ENCODE measurements at places on chromosomes 3 and 15.

DNA sequence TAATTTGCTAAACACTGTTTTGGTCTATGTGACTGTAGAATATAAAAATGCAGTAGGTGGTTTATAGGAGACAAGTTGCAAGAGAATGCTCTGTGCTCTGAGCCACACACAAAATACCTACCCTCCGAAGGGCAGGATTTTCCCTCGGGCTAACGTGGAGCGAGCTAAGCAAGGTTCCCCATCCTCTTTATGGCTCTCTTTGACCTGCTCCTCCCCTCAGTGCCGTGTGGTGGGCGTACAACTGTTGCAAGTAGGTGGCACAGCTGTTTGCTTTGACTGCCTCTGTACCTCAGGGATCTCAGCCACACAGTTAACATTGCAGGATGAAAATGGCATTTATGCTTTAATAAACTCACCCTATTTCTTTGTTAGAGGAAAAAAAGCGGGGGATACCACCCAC is 339.1 kb downstream of the SATB1 start:
- H3K27ac ChIP-seq, result no peak overlapping the region
- H3K4me3 ChIP-seq, result no peak overlapping the region
- no peaks in the 10 kb centered on the region for H3K36me3 ChIP-seq
- H3K27me3 ChIP-seq, result no peaks in the 10 kb centered on the region

GRCh38 chr3:143119974-143120715 is 574 bp downstream of the CHST2 start:
- no peaks in the 10 kb centered on the region for H3K36me3 ChIP-seq
- H3K4me3 ChIP-seq, result no peak overlapping the region
- DNase-seq, result peak; percentile 43
- H3K27me3 ChIP-seq, result no peaks in the 10 kb centered on the region
- peaks cover 27% of the 10 kb centered on the region for H3K4me1 ChIP-seq
- H3K27ac ChIP-seq, result peak overlapping the region; percentile 14

DNA sequence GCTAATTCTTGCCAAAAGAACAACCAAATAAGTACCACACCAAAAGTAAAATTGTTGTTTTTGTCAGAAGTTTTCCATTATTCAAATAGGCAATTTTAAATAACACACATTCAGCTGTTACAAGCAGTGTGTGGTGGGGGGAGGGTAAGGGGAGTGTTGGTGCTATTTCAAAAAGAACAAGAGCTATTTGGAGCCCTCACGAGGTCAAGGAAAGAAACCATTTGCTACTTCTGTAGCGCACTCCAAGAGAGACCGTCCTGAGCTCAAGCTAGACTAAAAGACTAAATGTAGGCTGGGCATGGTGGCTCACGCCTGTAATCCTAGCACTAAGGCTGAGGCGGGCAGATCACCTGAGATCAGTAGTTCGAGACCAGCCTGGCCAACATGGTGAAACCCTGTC is 21.2 kb upstream of the IGF2BP2 start:
- H3K4me1 ChIP-seq, result no peaks in the 10 kb centered on the region
- H3K36me3 ChIP-seq, result no peaks in the 10 kb centered on the region

- H3K36me3 ChIP-seq, result peaks cover 39% of the 10 kb centered on the region
- peaks cover 35% of the 10 kb centered on the region for H3K4me1 ChIP-seq
- H3K27ac ChIP-seq, result peak overlapping the region; percentile 85
- peak overlapping the region; percentile 88 for H3K4me3 ChIP-seq
Observed at GRCh38 chr3:69197922-69198530, 75.6 kb upstream of the LMOD3 start.

- H3K4me3 ChIP-seq, result no peak overlapping the region
- no peak overlapping the region for H3K27ac ChIP-seq
- no peaks in the 10 kb centered on the region for H3K4me1 ChIP-seq
Observed at GRCh38 chr3:65671004-65671403, 367.7 kb downstream of the MAGI1 start.

DNA sequence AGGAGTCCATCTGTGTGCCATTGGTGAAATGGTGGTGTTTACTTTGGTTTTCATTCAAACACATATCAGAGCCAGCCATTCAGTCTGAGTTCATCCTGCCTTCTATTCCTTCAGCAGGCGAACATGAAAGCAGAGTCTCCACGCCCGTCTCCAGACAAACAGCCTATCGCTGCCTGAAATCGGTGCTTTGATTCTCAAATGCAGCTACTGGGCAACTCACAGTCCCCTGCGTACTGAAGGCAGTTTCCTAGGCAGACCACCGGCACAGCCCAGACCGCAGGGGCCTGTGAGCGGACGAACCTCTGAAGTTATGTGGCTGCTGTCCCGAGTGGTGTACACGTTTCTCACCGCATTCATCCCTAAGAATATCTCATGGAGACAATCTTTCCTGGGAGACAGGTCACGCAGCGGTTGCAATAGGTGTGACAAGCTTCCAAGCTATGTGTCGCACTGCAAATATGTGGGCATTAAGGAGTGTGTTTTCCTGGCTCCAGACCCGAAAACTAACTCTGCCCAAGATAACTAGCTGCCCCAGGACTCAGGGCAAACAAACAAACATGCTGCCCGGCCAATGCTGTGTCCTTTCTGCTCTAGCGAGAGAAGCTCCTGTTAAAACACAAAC is 16.9 kb upstream of the RYR3 start:
- H3K4me1 ChIP-seq, result no peaks in the 10 kb centered on the region
- H3K4me3 ChIP-seq, result no peak overlapping the region
- no peaks in the 10 kb centered on the region for H3K36me3 ChIP-seq
- H3K27ac ChIP-seq, result no peak overlapping the region

DNA sequence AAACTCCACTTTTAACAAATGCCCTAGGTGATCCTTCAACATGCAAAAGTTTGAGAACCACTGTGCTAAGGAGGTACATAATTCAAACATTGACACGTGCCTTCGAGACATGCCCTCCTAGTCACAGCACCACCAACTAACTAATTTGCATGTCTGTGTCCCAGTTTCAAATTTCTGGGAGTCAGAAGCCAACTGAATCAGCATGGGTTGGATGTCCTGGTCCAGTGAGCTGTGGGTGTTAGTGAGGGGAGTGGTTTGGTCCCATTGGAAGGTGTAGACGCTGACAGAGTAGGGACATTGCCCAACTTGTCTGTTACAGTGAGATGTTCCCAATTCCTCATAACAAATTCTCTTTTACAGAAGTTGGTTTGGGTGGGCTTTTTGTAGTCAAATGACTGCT is 67.3 kb upstream of the ADPGK start:
- no peak overlapping the region for H3K27ac ChIP-seq
- no peaks in the 10 kb centered on the region for H3K36me3 ChIP-seq
- no peaks in the 10 kb centered on the region for H3K4me1 ChIP-seq
- no peak overlapping the region for H3K4me3 ChIP-seq
- peaks cover 3% of the 10 kb centered on the region for H3K27me3 ChIP-seq
- no peak for DNase-seq

DNA sequence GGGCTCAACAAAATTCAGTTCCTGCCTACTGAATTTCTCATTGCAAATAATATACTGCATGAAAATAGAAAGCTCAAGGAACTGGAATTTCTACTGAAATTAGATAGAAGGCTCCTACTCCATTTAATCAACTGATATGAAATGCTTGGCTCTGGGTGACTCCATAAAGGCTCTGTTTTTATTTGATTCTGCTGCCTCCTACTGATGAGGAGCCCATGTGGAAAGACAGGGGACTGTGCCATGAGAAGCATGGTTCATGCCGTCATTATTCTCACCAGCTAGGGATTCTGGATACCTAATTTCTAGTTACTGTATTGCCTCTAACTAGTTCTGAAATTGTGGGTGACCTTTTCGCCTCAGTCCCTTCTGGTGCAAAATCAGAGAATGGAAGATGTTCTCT is 366.2 kb upstream of the DPH6 start:
- no peaks in the 10 kb centered on the region for H3K27me3 ChIP-seq
- DNase-seq, result no peak
- H3K4me3 ChIP-seq, result no peak overlapping the region
- no peak overlapping the region for H3K27ac ChIP-seq

- H3K27me3 ChIP-seq, result no peaks in the 10 kb centered on the region
- no peak overlapping the region for H3K27ac ChIP-seq
- H3K36me3 ChIP-seq, result no peaks in the 10 kb centered on the region
- no peak overlapping the region for H3K4me3 ChIP-seq
- H3K4me1 ChIP-seq, result no peaks in the 10 kb centered on the region
Observed at GRCh38 chr3:107488942-107489341, 33.8 kb upstream of the BBX start.

DNA sequence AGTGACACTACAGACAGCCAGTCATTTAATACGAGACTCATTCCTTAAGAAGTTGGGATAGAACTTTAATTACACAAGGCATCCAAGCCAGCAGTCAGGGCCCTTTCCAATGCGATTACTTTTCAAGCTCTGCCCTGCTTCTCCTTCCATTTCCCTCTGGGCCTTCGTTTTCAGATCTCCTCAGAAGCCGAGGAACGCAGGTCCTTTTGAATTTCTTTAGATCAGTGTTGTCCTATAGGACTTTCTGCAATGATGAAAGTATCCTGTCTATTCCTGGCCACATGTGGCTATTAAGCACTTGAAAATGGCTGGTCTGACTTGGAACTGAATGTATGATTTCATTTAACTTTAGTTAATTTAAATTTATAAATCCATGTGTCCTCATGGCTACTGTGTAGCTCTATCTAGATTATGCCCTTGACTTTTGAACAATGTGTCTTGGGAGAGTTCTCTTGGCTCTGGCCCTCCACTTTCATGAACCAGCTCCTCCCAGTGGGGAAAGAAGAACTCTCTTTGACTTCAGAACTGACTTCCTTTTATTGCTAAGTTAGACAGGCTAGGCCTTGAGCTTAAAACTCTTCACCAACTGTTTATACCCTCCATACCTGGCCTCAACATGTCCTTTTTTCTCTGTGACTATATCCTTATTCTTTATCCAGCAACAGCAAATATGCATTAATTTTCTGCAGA is 22.6 kb downstream of the TGFBR2 start:
- DNase-seq, result peak; percentile 45
- peaks cover 13% of the 10 kb centered on the region for H3K36me3 ChIP-seq
- no peaks in the 10 kb centered on the region for H3K27me3 ChIP-seq
- peak overlapping the region; percentile 58 for H3K4me3 ChIP-seq

DNA sequence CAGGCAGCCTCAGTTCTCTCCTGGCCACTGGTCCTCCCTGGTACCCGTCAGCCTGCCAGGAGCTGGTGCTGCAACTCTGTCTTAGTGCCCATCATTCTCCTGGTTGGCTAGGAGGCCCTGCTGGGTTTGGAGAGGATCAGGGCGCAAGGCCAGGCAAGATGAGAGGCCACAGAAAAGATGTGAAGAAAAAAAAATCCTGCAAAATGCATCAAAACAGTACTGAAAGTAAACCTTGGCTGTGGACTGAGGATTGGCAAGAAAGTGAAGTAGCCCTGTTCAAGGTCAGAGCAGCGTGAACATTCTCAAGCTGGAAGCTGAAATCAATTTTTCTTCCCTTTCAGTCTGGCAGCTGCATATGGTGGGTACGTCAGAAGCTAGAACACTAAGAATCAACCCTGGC is 74.2 kb downstream of the GTF2E1 start:
- H3K27me3 ChIP-seq, result peaks cover 6% of the 10 kb centered on the region
- H3K27ac ChIP-seq, result no peak overlapping the region
- H3K4me3 ChIP-seq, result no peak overlapping the region

DNA sequence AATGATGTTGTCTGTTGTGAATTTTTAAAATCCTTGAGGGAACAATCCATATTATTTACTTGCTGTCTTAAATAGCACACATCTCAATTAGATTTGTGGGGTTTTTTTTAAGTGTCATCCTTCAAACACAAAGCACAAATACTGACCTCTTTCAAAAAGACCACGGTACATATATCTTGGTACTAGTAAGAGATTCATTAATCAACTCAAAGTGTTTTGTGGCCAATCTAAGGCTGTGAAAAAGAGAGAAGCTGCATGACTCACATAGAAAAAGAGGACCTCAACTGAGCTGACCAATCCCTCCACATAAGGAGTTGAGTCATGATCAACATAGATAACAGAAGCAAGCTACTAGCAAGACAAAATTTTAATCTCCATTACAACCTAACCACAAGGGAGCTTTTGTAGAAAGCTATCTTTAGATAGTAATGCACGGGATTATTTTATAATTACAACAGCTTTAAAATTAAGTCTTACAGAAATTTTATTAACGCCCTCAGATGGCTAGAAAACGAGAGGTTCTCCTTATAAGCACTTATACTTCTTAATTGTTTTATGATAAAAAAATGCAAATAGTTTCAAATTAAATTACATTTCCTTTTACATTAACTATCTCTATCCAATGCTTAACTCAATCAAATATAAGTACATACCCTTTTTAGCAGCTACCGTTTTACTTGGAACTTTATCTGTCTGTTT is 60.5 kb downstream of the TOP2B start:
- H3K27ac ChIP-seq, result no peak overlapping the region
- no peaks in the 10 kb centered on the region for H3K4me1 ChIP-seq
- H3K4me3 ChIP-seq, result no peak overlapping the region
- no peak for DNase-seq

- no peaks in the 10 kb centered on the region for H3K36me3 ChIP-seq
- H3K27ac ChIP-seq, result no peak overlapping the region
- H3K4me3 ChIP-seq, result no peak overlapping the region
- DNase-seq, result no peak
- no peaks in the 10 kb centered on the region for H3K4me1 ChIP-seq
Observed at GRCh38 chr3:20975188-20975651, 775.8 kb downstream of the ZNF385D start.

GRCh38 chr3:12513694-12514446 is 29.6 kb downstream of the TSEN2 start:
- no peak overlapping the region for H3K4me3 ChIP-seq
- no peaks in the 10 kb centered on the region for H3K27me3 ChIP-seq
- DNase-seq, result no peak

DNA sequence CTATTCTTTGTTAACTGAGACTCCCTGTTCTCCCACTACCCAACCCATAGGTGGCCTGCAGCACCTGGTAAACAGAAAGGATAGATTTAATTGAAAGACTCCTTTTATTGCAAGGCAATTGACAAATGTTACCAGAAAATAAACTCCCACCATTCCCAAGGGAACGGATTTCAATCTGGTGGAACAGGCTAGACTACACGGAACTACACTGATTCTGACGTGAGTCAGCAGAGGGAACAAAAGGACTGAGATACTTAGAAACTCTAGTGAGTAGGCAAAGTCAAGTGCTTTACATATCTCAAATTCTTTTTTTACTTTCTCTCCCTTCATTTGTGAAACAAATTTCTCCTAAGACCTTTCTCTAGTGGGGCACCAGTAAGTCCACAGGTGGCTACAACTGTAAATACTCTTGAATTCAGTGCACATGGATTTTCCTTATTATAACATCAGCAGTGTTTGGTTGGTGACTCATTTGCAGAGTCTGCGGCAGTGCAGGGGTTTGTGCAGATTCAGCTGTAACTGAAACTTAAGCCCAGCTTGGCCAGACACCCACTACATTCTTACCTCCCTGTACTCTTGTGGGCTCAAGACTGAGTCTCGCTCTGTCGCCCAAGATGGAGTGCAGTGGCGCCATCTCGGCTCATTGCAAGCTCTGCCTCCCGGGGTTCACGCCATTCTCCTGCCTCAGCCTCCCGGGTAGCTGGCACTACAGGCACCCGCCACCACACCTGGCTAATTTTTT is 34.3 kb upstream of the PLSCR2 start:
- H3K4me3 ChIP-seq, result no peak overlapping the region
- no peak for DNase-seq
- no peak overlapping the region for H3K27ac ChIP-seq
- H3K27me3 ChIP-seq, result no peaks in the 10 kb centered on the region
- no peaks in the 10 kb centered on the region for H3K4me1 ChIP-seq

GRCh38 chr15:61256231-61256630 is 27.1 kb upstream of the RORA start:
- H3K36me3 ChIP-seq, result no peaks in the 10 kb centered on the region
- no peak overlapping the region for H3K4me3 ChIP-seq
- DNase-seq, result no peak
- H3K27me3 ChIP-seq, result no peaks in the 10 kb centered on the region

GRCh38 chr15:90024406-90024805 is 23.3 kb downstream of the ZNF710 start:
- no peak for DNase-seq
- H3K27ac ChIP-seq, result no peak overlapping the region
- H3K4me1 ChIP-seq, result no peaks in the 10 kb centered on the region
- no peak overlapping the region for H3K4me3 ChIP-seq
- H3K27me3 ChIP-seq, result no peaks in the 10 kb centered on the region

Data from CD4-positive, CD25-positive, alpha-beta regulatory T cell (primary cell).